ENCODE measurements at places on chromosomes 11 and 22.

DNA sequence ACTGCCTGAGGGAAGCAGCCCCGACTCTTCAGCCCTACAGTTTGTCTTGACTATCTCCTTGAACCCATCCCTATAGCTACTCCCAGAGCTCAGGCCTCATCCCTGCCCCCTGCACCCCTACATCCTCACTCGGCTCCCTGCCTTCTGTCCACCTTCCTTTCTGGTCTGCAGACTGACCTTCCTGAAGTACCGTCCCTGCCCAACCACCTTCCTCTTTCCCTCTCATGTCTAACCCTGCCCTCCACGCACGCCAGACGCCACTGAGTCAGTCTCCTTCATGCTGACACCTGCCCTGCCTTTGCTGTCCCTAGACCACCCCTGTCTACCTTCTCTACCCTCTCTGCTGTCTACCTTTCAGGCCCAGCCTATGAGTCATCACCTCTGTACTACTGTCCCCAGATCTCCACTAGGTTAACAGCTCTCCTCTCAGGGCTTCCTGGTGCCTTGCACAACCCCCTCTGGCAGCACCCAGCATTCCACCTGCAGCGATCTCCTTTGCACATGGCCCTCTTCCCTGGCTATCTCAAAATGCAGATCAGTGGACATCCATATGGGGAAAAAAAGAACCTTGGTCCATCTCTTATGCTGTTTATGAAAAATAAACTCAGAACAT lies 8.9 kb downstream of the KCTD21 start:
- no peak for DNase-seq

- DNase-seq = no peak
Observed at GRCh38 chr11:113077379-113077778, 116.2 kb downstream of the NCAM1 start.

DNA sequence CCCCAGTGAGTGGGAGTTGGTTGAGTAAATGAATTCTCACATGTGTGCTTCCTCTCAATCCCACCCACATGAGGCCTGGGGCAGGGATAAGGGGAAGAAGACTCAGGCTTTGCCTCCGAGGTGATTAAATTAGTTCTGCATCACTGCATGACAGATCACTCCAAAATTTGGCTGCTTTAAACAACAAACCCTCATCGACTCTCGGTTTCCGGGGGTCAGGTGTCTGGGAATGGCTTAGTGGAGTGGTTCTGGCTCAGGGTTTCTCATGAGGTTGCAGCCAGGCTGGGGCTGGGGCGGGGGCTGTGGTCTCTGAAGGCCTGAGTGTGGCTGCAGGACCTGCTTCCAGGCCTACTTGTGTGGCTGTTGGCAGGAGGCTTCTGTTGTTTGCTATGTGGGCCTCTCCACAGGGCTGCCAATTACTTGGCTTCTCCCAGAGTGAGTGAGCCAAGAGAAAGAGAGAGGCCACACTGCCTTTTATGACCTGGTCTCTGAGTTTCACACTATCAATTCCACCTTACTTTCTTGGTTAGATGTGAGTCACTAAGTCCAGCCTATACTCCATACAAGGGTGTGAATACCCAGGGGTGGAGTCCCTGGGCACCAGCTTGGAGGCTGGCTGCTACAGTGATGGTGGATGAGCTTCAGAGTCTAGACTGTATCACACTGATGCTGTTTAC lies 15.9 kb downstream of the MOGAT2 start:
- no peak for DNase-seq

DNA sequence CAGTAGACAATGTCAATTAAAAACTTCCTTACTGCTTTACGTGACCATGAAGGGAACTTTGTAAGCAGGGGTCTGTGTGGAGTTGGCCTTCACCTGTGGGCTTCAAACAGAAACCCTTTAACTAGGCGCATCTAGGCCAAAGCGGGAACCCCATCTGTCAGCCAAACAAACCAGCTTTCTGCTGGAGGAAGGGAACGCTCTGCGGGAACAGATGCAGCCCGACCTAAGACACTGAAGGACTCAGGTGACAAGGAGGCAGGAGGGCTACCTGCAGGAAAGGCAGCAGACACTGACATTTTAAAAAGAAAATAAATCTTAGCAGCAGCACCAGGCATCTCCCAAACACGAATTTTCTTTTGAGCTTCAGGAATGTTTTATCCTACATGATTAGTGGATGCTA lies 78.4 kb downstream of the CADM1 start:
- no peak for DNase-seq

Measured in iPS DF 6.9 (cell line).